ENCODE measurements at places on chromosomes 11 and 22.

GRCh38 chr11:12968101-12968500 is 41.0 kb upstream of the RASSF10 start:
- H3K27ac ChIP-seq = no peak overlapping the region
- no peaks in the 10 kb centered on the region for H3K27me3 ChIP-seq
- H3K4me3 ChIP-seq = no peak overlapping the region
- no peak for DNase-seq
- H3K36me3 ChIP-seq = no peaks in the 10 kb centered on the region
- no peaks in the 10 kb centered on the region for H3K4me1 ChIP-seq

DNA sequence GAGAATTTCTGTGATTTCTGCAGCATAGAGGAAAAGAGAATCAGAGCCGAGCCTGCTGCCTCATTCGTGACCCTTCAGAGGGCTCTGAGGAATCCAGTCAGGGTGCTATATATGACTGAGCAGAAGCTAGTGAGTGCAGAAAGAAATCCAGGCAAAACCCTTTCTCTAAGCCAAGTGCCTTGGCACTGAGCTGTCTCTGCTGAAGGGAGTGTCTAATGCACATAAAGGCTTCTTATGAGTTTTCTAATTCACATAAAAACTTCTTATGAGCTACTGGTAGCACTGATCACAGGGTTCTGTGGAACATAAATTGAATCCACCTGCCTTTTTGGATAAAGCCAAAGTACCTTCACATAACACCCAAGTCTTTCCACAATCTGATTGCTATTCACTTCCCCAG is 785.7 kb upstream of the CCDC90B start:
- H3K27me3 ChIP-seq = no peaks in the 10 kb centered on the region
- H3K27ac ChIP-seq = no peak overlapping the region
- H3K4me1 ChIP-seq = no peaks in the 10 kb centered on the region
- no peak overlapping the region for H3K4me3 ChIP-seq

DNA sequence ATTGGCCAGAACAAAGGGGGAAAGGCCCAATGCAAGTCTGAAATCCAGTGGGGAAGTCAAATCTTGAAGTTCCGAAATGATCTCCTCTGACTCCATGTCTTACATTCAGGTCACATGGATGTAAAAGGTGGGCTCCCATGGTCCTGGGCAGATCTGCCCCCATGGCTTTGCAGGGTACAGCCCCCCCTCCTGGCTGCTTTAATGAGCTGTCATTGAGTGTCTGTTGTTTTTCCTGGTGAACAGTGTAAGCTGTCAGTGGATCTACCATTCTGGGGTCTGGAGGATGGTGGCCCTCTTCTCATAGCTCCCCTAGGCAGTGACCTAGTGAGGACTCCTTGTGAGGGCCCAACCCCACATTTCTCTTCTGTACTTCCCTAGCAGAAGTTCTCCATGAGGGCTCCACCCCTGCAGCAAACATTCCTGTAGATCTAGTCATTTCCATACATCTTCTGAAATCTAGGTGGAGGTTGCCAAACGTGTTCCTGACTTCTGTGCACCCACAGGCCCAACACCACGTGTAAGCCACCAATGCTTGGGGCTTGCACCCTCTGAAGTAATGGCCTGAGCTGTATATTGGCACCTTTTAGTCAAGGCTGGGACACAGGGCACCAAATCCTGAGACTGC is 9.3 kb downstream of the CARD18 start:
- no peaks in the 10 kb centered on the region for H3K27me3 ChIP-seq
- H3K36me3 ChIP-seq = no peaks in the 10 kb centered on the region
- no peak overlapping the region for H3K27ac ChIP-seq
- DNase-seq = no peak

- H3K27me3 ChIP-seq = no peaks in the 10 kb centered on the region
- no peak for DNase-seq
- H3K27ac ChIP-seq = no peak overlapping the region
- no peak overlapping the region for H3K4me3 ChIP-seq
Observed at GRCh38 chr11:34405079-34405858, 33.5 kb upstream of the CAT start.

- DNase-seq = peak; percentile 65
- no peak overlapping the region for H3K27ac ChIP-seq
- H3K27me3 ChIP-seq = no peaks in the 10 kb centered on the region
Observed at GRCh38 chr11:102447193-102447592, 5.4 kb downstream of the TMEM123 start.

GRCh38 chr11:109864834-109865547 is 228.2 kb upstream of the ZC3H12C start:
- H3K27ac ChIP-seq = no peak overlapping the region
- DNase-seq = no peak
- H3K27me3 ChIP-seq = no peaks in the 10 kb centered on the region
- no peaks in the 10 kb centered on the region for H3K36me3 ChIP-seq

DNA sequence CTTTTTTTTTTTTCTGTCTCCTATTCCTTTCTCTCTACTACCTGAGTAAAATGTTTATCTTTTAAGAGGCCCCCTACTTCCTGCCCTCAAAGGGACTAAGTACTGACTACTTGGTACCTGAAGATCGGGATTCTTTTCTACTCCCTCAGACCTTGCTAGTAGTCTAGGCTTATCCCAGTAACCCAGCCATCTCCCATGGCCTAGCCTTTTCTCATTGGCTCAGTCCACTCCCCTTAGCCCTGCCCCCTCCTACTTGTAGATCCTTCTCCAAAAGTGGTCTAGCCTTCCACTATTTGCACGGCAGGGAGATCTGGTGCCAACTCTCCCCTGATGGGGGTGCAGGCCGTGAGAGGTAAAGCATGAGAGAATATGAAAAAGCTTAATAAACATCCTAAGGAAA is 133.7 kb downstream of the RCN1 start:
- no peak for DNase-seq
- no peak overlapping the region for H3K4me3 ChIP-seq
- no peaks in the 10 kb centered on the region for H3K4me1 ChIP-seq
- H3K27ac ChIP-seq = no peak overlapping the region
- no peaks in the 10 kb centered on the region for H3K27me3 ChIP-seq

DNA sequence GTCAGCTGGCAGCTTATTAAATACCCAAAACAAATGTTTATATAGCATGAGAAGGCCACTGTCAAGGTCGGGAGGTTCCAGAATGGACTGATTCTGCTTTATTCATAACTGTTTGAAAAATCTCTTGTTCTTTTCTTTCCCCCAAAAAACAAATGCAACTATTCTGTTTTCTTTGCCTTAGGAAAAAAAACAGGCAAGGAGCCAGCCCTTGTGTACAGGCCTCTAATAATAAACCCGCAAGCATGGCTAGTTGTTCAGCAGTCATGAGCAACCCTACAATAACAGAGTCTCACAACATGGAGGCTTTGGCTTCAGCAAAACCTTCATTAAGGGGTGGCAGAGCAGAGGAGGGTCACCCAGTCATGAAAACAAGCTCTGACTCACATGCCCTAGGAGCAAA is 191.7 kb downstream of the KIRREL3 start:
- no peaks in the 10 kb centered on the region for H3K4me1 ChIP-seq
- no peak overlapping the region for H3K27ac ChIP-seq
- no peak for DNase-seq
- no peak overlapping the region for H3K4me3 ChIP-seq
- H3K36me3 ChIP-seq = no peaks in the 10 kb centered on the region

DNA sequence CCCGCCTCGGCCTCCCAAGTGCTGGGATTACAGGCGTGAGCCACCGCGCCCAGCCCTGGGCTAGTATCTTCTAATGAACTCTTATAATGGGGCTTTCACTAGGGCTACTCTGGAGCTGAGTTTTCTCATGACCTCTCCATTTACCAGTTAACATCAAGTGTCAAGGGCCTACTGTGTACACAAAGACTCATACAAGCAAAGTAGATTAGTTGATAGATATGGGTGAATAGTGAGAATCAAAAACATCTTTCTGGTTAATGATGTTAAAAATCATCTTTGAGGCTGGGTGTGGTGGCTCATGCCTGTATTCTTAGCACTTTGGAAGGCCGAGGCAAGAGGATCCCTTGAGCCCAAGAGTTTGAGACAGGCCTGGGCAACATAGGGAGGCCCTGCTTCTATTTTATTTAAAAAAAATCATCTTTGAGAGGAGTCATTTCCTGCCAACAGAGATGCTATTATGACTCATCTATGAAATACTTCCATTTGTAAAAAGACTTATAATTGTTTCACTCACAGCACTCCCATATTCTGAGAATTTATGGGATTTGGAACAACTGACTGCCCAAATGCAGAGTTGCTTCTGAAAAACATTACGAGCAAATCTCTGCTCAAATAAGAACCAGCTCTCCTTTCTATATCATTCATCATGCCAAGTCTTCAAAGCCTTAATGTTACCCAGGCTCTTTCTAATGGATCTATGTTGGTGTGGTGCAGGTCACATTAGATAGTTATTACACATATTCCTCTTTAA is 57.0 kb downstream of the GDPD4 start:
- H3K4me3 ChIP-seq = no peak overlapping the region
- DNase-seq = no peak
- no peaks in the 10 kb centered on the region for H3K4me1 ChIP-seq
- H3K27me3 ChIP-seq = no peaks in the 10 kb centered on the region
- H3K36me3 ChIP-seq = no peaks in the 10 kb centered on the region

DNA sequence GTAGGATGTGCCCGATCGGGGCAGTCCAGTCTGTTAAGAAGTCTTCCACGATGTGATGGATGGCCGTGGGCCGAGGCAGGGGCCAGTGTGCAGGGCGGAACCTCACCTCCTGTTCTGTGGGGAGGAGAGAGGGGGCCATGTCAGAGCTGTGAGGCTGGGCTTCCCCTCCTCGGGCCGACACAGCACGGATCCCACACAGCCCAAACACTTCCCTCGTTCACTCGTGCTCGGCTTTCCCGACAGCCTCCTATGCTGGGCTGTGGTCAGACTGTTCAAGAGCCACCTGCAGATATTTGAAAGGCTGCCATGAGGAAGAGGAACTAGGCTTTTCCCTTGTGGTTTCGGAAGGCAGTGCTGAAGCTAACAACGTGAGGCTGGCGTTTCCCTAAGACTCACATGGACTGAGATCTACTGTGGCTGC is 12.3 kb upstream of the TXN2 start:
- no peak overlapping the region for H3K4me3 ChIP-seq
- H3K27me3 ChIP-seq = no peaks in the 10 kb centered on the region
- H3K4me1 ChIP-seq = peaks cover 27% of the 10 kb centered on the region
- DNase-seq = peak; percentile 92
- H3K36me3 ChIP-seq = no peaks in the 10 kb centered on the region
- peak overlapping the region; percentile 72 for H3K27ac ChIP-seq

- DNase-seq = no peak
- H3K27ac ChIP-seq = no peak overlapping the region
- H3K4me3 ChIP-seq = no peak overlapping the region
- no peaks in the 10 kb centered on the region for H3K27me3 ChIP-seq
- H3K36me3 ChIP-seq = no peaks in the 10 kb centered on the region
- no peaks in the 10 kb centered on the region for H3K4me1 ChIP-seq
Observed at GRCh38 chr22:49753276-49753890, 74.3 kb downstream of the BRD1 start.

DNA sequence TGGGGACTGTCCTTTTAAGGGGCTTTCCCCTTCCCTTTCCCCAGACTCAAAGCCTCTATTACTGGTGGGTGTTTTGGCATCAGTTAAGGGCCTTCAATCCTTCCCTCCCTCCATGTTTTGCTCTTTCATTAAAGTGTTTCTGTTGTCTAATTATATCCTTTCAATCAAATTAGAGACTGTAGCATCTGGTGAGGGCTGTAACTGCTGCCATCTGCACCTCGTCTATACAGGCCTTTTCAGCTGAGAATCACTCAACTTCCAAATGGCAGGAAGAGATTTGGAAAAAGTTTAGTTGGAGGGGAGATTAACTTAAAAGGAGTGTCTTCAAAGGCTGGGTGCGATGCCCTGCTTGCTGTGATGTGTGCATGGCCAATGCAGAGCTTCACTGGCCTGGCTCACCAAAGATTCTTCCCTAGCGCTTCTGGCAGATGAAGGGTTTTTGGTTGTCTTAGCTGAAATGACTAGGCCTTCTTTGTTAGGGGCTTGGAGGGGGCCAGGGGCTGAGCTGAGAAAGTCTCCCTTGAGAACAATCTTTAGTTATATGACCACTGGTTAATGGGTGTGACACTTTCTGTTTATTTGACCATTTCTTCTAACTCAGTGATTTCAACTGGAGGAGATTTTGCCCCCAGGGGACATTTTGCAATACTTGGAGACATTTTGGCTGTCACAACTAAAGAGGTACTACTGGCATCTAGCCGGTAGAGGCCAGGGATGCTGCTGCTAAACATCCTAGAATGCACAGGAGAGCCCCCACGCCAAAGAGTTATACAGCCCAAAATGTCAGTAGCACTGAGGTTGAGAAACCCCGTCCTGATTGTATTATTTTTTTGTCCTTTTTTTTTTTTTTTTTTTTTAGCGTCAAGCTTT is 7.5 kb downstream of the KREMEN1 start:
- H3K27ac ChIP-seq = no peak overlapping the region
- no peak for DNase-seq
- H3K4me1 ChIP-seq = no peaks in the 10 kb centered on the region
- no peak overlapping the region for H3K4me3 ChIP-seq

- no peak overlapping the region for H3K4me3 ChIP-seq
- no peak for DNase-seq
- no peak overlapping the region for H3K27ac ChIP-seq
- no peaks in the 10 kb centered on the region for H3K27me3 ChIP-seq
- peaks cover 16% of the 10 kb centered on the region for H3K4me1 ChIP-seq
- no peaks in the 10 kb centered on the region for H3K36me3 ChIP-seq
Observed at GRCh38 chr11:65861533-65862183, 1.4 kb downstream of the MUS81 start.
